Mesothelial cell of epicardium (in vitro differentiated cells): ENCODE measurements at places on chromosomes 6 and 20.
A peak's percentile ranks its signal among the peaks of the same experiment; 100 is the strongest.

GRCh38 chr6:39961178-39961577, 26.9 kb upstream of the MOCS1 start:
- H3K27me3 ChIP-seq: peaks cover 46% of the 10 kb centered on the region
- H3K4me3 ChIP-seq: no peak overlapping the region
- H3K27ac ChIP-seq: no peak overlapping the region
- DNase-seq: no peak

GRCh38 chr6:149455031-149455732, 29.6 kb downstream of the ZC3H12D start:
- H3K4me3 ChIP-seq: no peak overlapping the region
- H3K36me3 ChIP-seq: no peaks in the 10 kb centered on the region
- H3K27ac ChIP-seq: no peak overlapping the region
- no peak for DNase-seq
- peaks cover 5% of the 10 kb centered on the region for H3K4me1 ChIP-seq
- peaks cover 35% of the 10 kb centered on the region for H3K27me3 ChIP-seq

- H3K4me3 ChIP-seq: no peak overlapping the region
- DNase-seq: no peak
- H3K36me3 ChIP-seq: no peaks in the 10 kb centered on the region
These were observed 311.2 kb upstream of the OPRM1 start for GRCh38 chr6:153727885-153728284.

DNA sequence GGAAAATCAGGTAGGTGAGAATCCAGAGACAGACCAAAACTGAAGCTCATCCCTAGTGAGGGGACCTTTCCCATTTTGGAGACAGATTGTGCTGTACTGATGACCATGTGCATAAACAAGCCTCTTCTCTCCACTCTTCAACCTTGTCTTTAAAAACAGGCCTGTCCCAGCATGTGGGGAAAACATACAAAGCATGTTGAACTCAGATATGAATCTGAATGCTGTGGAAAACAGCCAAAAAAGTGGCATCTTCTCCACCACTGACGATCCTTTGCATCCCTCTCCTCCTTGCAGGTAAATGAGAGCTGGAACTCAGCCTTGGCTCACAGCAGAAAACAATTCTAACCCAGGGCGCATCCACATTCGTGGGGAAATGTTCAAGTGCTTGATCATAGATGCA, 123.7 kb upstream of the FOXQ1 start:
- peaks cover 7% of the 10 kb centered on the region for H3K4me1 ChIP-seq
- peaks cover 8% of the 10 kb centered on the region for H3K27me3 ChIP-seq
- H3K27ac ChIP-seq: no peak overlapping the region
- H3K36me3 ChIP-seq: no peaks in the 10 kb centered on the region

DNA sequence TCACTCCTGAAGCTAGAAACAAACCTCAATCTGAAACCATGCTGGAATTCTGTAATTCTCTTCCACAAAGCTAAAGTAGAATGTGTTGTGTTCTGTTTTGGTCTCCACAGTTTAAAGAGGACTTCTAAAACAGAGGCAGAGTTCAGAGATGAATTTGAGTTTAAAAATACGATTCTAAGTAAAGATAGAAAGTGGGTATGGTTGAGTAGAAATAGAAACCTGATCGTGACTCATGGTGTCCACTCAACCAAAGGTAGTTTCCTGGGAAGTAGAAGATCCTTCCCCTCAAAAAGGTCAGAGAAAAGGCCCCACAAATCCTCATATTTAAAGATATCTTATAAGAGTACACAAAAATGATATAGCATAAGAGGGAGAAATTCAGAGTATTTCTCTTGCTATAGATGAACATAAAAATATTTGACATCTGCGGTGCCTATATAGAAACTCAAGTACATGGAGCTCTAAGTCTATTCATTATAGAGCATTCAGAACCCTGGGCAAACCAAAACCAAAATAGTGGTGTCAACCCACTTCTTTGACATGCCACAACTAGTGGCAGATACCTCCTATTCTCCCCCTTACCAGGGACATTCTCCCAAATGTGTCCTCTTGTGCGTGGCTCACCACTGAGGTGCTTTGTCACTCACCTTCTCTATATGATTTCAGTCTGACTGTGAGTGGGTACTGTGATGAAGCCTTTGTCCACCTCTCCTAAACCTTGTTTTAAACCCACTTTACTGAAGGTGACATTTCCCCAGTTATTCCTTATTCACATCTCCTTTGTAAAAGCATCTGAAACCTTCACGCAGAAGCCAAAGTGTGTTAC, 84.5 kb downstream of the PLCB1 start:
- DNase-seq: no peak
- H3K27ac ChIP-seq: no peak overlapping the region
- peaks cover 28% of the 10 kb centered on the region for H3K4me1 ChIP-seq
- no peaks in the 10 kb centered on the region for H3K36me3 ChIP-seq

DNA sequence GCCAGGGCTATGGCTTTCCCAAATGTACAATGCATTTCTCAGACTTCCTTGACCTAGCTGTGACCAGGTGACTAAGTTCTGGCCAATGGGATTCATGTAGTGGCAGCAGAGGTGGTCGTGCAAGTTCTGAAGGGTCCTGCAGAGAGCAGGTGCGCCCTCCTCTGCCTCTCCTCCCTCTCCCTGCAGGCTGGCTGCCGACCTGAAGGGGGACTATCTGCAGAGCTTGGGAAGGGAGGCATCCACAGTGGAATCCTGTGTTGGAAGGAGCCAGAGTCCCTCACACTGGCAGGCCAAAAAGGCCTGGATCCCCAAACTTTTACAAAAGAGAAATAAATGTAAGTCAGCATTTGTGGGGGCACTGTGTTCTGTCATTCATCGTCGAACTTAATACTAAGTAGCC, 66.6 kb downstream of the CDH26 start:
- no peak overlapping the region for H3K27ac ChIP-seq
- no peak for DNase-seq
- no peaks in the 10 kb centered on the region for H3K36me3 ChIP-seq
- H3K27me3 ChIP-seq: peaks cover 5% of the 10 kb centered on the region

- H3K27me3 ChIP-seq: no peaks in the 10 kb centered on the region
- no peaks in the 10 kb centered on the region for H3K36me3 ChIP-seq
- H3K4me3 ChIP-seq: no peak overlapping the region
- no peak for DNase-seq
- H3K4me1 ChIP-seq: peaks cover 18% of the 10 kb centered on the region
These were observed 61.4 kb downstream of the CEBPB start for GRCh38 chr20:50251992-50252511.

- no peak overlapping the region for H3K4me3 ChIP-seq
- no peak for DNase-seq
These were observed 63.7 kb downstream of the PRR18 start for GRCh38 chr6:166244353-166245045.

- H3K36me3 ChIP-seq: peaks cover 32% of the 10 kb centered on the region
- peak overlapping the region; percentile 59 for H3K27ac ChIP-seq
- H3K4me1 ChIP-seq: peaks cover 26% of the 10 kb centered on the region
- H3K27me3 ChIP-seq: no peaks in the 10 kb centered on the region
- H3K4me3 ChIP-seq: no peak overlapping the region
These were observed 73.8 kb upstream of the ISM1 start for GRCh38 chr20:13147071-13147963.

- no peaks in the 10 kb centered on the region for H3K27me3 ChIP-seq
- peaks cover 2% of the 10 kb centered on the region for H3K36me3 ChIP-seq
- DNase-seq: no peak
- peak overlapping the region; percentile 77 for H3K27ac ChIP-seq
- no peak overlapping the region for H3K4me3 ChIP-seq
These were observed 22.8 kb downstream of the EZR start for GRCh38 chr6:158796353-158796752.

DNA sequence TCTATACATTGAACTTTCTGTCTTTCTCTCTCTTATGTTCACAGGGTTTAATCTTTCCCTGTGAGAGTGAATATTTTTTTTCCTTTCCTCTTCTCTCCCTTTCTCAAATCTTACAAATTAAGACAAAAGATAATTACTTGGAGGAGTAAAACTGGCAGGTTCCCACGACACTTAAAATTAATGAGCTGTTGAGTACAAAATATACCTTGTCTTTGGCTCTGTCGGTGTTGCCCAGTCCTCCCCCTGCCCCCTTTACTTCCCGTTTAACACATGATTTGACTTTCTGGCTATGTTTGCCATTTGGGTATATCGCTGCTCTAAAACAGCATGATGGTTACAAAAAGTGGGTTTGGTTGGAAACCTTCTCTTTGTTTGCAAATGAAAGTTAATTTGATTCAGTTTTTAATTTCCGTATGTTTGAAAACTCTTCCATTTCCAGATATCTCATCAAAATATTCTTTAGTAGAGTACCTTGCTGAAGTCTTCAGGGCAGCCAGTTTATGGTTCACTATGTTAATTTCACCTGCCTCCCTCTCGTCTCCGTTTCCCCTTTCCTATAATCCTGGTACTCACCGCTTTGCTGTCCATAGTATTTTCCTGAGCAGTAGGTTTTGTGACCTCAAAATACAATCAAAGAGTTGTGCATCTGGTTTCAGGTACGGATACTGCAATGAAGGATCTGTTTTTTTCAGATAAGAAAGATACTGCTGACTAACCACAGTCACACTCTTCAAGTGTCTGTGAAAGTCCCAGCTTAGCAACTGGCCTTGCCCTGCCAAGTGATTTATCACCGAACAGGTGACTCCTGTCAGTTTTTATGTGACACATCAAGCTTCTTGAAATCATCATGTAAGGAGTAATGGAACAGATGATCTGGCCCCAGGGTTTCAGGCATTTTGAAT, 181.2 kb downstream of the DTNBP1 start:
- peaks cover 5% of the 10 kb centered on the region for H3K36me3 ChIP-seq
- no peak for DNase-seq
- no peaks in the 10 kb centered on the region for H3K27me3 ChIP-seq
- no peak overlapping the region for H3K4me3 ChIP-seq
- H3K4me1 ChIP-seq: peaks cover 22% of the 10 kb centered on the region
- H3K27ac ChIP-seq: no peak overlapping the region

- H3K4me3 ChIP-seq: no peak overlapping the region
- H3K27me3 ChIP-seq: no peaks in the 10 kb centered on the region
- H3K36me3 ChIP-seq: no peaks in the 10 kb centered on the region
- no peak overlapping the region for H3K27ac ChIP-seq
These were observed 134.2 kb downstream of the DLL1 start for GRCh38 chr6:170156448-170157375.

DNA sequence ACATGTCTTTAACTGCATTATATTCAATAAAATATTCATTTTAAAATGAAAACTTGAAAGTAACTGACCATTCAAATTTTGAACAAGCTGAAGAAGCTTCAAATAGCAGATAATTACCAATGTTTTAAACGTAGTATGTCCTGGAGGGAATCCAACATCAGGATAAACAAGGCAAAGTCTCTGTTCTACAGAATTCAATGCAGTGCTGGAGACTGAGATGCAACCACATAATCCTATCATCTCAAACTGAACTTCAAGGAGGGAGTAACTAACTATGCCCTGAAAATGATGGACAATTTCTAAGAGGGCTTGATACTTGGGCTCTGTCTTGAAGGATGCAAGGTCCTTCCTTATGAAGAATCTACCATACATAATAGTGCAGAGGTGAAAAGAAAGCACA, 100.7 kb downstream of the PRKN start:
- no peaks in the 10 kb centered on the region for H3K36me3 ChIP-seq
- no peak overlapping the region for H3K4me3 ChIP-seq
- H3K27ac ChIP-seq: no peak overlapping the region
- no peak for DNase-seq
- H3K4me1 ChIP-seq: no peaks in the 10 kb centered on the region

GRCh38 chr20:47361057-47361915, 4.8 kb upstream of the ZMYND8 start:
- H3K4me3 ChIP-seq: peak overlapping the region; percentile 33
- no peak overlapping the region for H3K27ac ChIP-seq
- H3K36me3 ChIP-seq: no peaks in the 10 kb centered on the region
- peaks cover 64% of the 10 kb centered on the region for H3K4me1 ChIP-seq

GRCh38 chr6:116029535-116029934, 31.2 kb downstream of the FRK start:
- DNase-seq: no peak
- H3K27me3 ChIP-seq: no peaks in the 10 kb centered on the region
- H3K4me1 ChIP-seq: peaks cover 23% of the 10 kb centered on the region
- no peak overlapping the region for H3K27ac ChIP-seq
- H3K36me3 ChIP-seq: no peaks in the 10 kb centered on the region
- no peak overlapping the region for H3K4me3 ChIP-seq

GRCh38 chr6:154921482-154921881, 73.6 kb upstream of the TIAM2 start:
- no peak overlapping the region for H3K4me3 ChIP-seq
- H3K4me1 ChIP-seq: peaks cover 6% of the 10 kb centered on the region

DNA sequence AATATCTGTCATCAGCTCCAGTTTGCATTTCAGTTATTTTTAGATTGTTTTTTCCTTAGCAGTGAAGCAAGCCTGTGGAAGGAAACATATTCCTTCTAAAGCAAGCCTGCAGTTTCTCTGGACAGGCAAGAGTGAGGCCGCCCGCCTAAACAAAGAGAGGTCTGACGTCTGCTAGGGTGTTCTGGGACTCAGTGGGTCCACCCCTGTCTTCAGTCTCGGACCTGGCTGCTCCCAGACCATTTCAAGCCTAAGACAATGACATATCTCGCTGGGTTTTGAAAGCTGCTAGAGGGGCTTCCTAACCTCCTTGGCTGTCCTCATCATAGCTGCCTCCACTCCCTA, 36.8 kb upstream of the RNF24 start:
- H3K4me3 ChIP-seq: no peak overlapping the region
- no peaks in the 10 kb centered on the region for H3K27me3 ChIP-seq
- peaks cover 8% of the 10 kb centered on the region for H3K4me1 ChIP-seq
- DNase-seq: no peak
- no peak overlapping the region for H3K27ac ChIP-seq

DNA sequence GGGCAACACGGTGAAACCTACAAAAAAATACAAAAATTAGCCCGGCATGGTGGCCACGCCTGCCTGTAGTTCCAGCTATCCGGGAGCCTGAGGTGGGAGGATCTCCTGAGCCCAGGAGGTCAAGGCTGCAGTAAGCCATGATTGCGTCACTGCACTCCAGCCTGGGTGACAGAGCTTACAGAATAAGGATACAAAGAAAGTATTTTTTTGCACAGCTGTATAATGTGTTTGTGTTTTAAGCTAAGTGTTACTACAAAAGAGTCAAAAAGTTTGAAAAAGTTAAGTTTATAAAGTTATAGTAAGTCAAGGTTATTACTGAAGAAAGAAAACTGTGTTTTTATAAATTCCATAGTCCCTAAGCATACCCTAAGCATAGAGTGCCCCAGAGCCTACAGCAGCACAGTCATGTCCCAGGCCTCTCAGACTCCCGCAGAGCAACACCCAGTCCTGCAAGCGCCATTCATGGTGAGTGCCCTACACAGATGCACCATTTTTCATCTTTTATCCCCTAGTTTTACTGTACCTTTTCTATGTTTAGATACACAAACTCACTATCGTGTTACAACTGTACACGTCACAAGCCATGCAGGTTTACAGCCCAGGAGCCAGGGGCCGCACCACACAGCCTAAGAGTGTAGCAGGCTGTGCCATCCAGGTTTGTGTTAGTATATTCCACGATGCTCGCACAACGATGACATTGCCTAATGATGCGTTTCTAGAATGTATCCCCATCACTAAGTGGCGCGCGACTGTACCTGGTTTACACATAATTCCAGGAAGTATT, 22.4 kb downstream of the TAF4 start:
- peaks cover 13% of the 10 kb centered on the region for H3K4me1 ChIP-seq
- H3K27me3 ChIP-seq: no peaks in the 10 kb centered on the region
- no peaks in the 10 kb centered on the region for H3K36me3 ChIP-seq
- DNase-seq: no peak
- peak overlapping the region; percentile 37 for H3K27ac ChIP-seq
- no peak overlapping the region for H3K4me3 ChIP-seq

- no peak overlapping the region for H3K4me3 ChIP-seq
- H3K27me3 ChIP-seq: no peaks in the 10 kb centered on the region
- H3K36me3 ChIP-seq: no peaks in the 10 kb centered on the region
- H3K4me1 ChIP-seq: peaks cover 2% of the 10 kb centered on the region
- no peak for DNase-seq
- H3K27ac ChIP-seq: no peak overlapping the region
These were observed 23.2 kb upstream of the LMBRD1 start for GRCh38 chr6:69820018-69820417.
